GM03348 (cell line): ENCODE measurements at places on chromosomes 7 and 10.

GRCh38 chr7:7399707-7400106 lies 136.0 kb downstream of the COL28A1 start:
- DNase-seq: no peak

DNA sequence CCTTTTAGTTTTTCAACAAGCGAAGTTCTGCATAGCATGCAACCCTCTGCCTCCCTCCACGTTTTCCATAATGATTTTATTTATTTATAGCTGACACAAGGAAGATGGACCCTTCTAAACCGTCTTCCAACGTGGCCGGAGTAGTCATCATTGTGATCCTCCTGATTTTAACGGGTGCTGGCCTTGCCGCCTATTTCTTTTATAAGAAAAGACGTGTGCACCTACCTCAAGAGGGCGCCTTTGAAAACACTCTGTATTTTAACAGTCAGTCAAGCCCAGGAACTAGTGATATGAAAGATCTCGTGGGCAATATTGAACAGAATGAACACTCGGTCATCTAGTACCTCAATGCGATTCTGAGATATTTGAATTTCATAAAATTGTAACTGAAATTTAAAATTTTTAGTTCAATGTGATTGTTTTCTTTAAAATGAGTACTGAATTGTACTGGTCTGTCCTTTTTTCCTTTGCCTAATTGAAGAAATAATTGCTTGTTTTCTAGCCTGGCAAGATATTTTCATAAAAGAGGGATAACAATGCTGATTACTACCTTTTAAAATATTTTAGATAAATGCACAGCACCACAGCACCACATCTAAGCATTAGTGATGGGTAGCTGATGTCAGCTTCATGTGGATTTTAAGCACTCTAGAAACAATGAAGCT lies 41.5 kb upstream of the SLC39A12 start:
- peak; percentile 65 for DNase-seq

DNA sequence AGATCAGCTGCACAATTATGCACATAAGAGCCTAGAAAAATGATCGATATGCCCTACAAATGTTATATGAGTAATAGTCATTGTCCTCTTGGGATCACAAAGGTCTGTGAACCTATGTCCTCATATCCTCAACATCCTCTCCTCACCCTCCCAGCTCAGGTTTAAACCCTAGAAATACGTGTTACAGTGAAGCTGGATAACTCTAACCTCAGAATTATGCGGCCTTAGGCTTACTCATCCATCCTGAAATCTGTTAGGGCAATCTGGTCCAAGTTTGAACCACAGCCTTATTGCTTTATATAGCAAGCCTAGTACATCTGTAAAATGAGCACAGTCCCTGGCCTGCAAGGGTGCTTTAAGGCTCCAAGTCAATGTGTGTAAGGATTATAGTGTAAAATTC lies 84.2 kb upstream of the FRMD4A start:
- peak; percentile 49 for DNase-seq

DNA sequence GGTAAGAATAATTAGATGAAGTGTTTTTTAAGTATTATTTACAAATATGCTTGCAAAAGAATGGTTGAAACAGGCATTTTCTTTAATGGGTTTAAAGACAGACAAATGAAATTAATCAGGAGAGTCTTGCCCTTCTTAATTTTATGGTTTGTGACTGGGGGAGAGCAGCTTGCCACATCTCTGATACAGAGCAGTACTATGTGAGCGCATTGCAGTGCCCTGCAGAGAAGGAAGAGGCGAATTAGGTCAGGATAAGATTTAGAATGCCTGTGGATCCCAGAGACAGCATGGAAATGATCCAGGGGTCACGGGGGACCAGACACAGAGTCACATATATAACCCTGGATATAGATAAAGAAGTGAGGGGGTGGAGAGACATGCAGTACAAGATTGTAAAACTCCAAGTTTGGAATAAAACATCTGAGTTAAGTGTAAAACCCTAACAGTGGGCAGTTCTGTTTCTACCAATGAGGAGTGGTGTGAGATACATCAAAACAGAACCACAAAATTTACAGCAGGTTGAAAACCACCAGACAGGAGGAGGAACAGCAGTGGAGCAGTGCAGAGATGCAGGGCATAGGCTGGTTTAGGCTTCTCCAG lies 125.5 kb downstream of the FAM204A start:
- no peak for DNase-seq

GRCh38 chr10:24973163-24973562 lies 20.8 kb upstream of the PRTFDC1 start:
- no peak for DNase-seq
